SJCRH30 (cell line): ENCODE measurements at places on chromosomes 4 and X.

GRCh38 chr4:8267077-8267476, 2.5 kb upstream of the HTRA3 start:
- DNase-seq, result peak; percentile 86

DNA sequence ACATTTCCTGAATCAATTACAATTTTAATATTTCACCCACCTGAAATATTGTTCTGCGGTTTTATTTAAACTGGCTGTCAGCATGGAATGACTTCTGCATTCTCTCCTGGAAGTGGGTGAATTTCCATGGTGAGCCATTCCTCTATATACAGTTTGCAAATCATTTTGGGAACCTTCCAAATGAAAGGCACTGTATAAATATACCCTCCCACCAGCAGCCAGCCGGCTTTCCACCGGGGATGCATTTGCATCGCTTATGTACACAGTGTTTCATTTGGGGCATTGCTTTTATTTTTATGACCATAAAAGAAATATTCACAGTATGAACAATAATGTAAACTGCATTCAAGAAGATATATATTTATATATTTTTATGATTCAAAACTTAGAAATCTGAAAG, 4.7 kb upstream of the IL1RAPL1 start:
- DNase-seq, result no peak

- peak; percentile 90 for DNase-seq
Observed at GRCh38 chrX:26670521-26670920, 454.6 kb downstream of the MAGEB5 start.

DNA sequence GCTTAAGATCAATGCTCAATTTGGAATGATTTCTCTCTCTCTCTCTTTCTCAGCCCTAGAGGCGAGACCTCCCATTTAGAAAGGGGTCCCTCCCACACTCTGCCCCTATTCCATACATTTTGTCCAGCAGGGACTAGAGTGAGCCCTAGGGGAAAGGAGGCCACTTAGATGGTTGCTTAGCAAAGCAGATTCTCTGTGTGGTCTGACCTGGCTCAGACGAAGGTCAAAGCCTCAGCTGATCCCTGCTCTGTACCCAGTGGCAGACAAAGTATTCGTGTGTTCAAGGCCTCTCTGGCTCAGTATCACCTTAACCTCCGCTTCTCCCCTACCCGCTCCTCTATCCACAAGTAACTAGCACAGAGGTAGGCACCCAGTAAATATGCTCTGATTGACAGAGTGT, 78.4 kb downstream of the HPRT1 start:
- DNase-seq, result peak; percentile 18

DNA sequence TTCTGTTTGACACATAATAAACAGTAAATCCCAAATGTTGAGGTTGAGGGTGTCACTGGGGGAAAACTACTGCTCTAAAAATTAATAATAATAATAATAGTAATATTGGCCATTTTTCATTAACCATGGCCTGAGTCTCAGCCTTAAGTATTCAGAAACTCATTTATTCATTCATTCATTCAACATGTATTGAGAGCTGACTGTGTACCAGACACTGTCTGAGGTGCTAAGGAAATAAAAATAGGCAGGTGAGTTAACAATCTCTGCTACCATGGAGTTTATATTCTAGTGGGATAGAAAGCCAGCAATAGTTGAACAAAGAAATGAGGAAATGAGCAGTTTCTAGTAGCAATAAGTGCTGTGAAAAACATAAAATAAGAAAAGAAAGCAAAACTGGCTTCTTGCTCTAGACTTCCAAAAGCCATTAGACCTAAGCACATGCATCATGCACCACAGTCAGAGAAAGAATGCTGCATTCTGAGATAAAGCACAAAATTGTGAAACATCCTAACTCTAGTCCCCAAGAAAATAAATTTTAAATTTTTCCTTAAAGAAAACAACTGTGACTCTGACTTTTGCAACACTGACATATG, 278.7 kb downstream of the RCHY1 start:
- no peak for DNase-seq

DNA sequence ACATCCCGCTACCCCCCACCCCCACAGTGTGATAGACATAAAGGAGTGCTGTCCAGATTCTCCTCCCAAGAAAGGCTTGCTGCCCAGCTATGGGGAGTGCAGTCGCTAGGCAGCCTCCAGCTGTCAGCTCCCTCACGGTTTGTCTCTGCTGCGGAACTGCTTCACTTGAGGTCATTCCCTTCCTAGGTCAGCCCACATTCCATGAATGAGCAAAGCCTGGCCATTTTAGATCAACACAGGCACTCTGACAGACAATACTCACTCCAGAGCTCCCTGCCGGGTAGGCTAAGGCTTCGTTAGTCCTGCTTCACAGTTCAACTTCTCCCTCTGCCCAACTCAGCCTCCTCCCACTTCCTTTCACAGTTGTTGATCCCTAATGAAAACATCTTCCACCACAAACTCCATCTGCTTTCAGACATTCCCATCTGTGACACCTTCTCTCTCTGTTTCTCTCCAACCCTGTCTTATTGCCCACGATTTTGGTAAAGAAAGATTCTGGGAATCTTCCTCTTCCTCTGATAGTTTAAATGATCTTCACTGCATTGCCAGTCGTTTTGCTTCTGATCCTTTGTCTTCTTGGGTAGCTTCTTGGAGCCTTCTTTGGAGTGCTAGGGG, 318.9 kb upstream of the F9 start:
- DNase-seq, result no peak

GRCh38 chr4:67721315-67721769, 20.4 kb upstream of the UBA6 start:
- DNase-seq, result no peak

- DNase-seq, result no peak
Observed at GRCh38 chrX:54964766-54965497, 29.1 kb downstream of the PFKFB1 start.

GRCh38 chr4:121822796-121823504, 733 bp downstream of the CCNA2 start:
- peak; percentile 81 for DNase-seq

DNA sequence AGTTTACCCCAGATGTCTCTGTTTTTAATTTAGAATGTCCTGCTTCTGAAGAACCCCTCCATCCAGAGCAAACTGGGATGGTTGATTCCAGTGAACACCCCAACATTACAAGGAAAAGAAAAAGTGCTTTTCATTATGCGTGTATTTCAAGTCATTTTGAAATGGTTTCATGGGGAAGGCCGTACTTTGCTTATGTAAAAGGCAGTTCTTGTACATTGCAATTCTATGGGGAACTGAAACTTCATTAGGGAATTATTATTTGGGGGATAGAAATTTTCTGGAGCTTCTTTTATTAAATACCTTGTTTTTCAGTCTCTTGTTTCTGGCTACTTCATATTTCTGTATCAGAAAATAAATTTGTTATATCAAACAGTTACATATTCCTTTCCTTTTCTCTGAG, 96.9 kb upstream of the ZNF518B start:
- DNase-seq, result no peak

DNA sequence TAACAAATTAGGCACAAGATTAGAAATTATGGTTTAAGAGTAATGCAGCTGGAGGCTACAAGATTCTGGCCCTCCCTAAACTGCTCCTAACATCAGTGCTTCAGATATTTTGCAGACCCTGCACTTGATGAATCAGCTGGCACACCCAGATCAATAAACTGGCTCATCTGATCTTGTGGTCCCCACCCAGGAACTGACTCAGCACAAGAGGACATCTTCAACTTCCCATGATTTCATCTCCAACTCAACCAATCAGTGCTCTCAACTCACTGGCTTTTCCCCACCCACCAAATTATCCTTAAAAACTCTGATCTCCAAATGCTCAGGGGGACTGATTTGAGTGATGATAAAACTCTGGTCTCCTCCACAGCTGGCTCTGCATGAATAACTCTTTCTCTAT, 21.7 kb upstream of the TMEM33 start:
- DNase-seq, result no peak

DNA sequence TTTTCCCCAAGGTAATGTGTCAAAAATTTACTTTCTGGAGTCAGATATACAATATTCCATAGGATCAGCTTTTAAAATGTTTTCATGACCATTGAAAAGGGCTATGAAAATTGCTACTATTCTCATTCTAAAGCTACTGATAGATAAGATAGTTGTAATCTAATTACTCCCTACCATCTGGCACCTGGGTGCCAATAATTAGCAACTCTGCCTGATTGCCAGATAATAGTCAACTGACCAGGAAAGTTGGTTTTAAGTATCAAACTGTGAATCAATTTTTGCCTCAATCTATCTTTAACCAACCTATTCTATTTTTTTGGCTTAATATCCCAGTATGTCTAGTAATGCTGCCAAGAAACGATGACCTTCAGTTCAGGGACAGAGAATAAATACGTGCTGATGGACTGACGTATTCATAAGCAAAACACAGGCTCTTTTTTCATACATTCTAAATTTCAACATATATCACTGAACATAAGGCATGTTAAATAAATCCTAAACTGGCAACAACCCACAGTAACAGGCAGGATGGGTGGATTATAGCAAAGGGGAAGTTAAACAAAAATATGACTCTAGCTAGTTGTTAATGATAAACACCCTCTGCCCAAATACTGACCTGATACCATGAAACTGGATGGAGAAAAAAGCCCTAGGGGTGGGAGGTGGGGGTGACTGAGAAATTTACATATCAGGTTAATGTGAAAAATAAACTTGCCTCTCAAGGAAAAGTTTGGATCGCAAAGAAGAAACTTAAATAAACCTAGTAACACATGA, 18.2 kb downstream of the SH3RF1 start:
- DNase-seq, result no peak

GRCh38 chr4:168699224-168699878, 202.5 kb downstream of the PALLD start:
- DNase-seq, result no peak

GRCh38 chr4:56424697-56425514, 10.5 kb downstream of the PPAT start:
- no peak for DNase-seq

- no peak for DNase-seq
Observed at GRCh38 chr4:17912011-17912410, 101.2 kb downstream of the NCAPG start.

DNA sequence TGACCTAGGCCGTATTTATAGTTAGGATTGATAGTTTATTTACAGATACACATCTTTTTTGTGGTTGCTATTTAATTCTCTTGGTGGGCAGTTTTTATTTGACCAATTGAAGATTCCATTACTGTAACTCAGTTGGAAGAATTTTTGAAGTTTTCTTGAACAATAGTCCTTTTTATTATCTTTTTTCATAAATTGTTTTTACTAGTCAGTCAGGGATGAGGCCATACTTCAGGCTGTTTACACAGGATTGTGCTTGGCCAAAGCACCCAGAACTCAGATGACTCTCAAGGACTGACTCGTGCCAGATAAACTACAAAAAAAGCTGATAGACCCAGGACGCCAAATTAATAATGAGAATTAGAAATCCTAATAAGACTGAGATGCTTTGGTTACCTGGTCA, 7.0 kb downstream of the HERC3 start:
- DNase-seq, result peak; percentile 31

- DNase-seq, result peak; percentile 23
Observed at GRCh38 chrX:119636419-119636818, 30.2 kb upstream of the NKRF start.

GRCh38 chrX:48896611-48897011, 957 bp downstream of the TIMM17B start:
- peak; percentile 15 for DNase-seq

- DNase-seq, result no peak
Observed at GRCh38 chr4:113822555-113823290, 61.2 kb upstream of the CAMK2D start.

DNA sequence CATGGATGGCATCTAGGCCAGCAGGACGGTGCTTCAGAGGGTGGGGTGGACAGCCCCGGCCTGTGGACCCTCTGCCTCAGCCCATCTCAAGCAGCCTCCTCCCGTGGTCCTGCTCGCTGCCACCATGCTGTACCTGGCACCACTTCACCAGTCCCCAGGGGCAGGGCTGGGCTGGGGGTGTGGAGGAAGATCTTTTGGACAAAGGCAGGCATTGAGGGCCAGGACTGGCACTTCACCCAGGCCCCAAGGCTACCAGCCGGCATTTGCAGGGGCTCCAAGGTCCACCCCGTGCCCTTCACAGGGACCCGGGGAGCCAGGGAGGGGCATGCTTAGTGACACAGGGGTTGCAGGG, 713 bp downstream of the PLXNB3 start:
- no peak for DNase-seq

- no peak for DNase-seq
Observed at GRCh38 chrX:116499780-116500179, 37.0 kb upstream of the CT83 start.

DNA sequence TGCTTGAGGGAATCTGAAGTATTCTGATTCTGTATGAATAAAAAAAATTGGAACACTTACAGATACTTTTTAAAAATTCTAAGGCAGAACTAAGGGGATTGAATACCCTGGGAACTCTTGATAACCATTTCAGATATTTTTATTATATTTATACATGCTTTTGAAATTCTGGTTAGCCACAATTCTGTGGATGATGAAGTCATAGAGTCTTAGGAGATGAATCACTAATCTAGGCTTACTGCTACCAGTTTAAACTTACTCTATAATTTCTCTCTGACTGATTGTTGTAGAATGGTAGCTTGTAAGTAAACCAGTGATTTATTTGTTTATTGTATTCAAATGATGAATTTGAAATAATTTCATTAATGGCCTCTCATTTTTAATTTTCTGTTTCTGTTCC, 11.4 kb upstream of the SLAIN2 start:
- no peak for DNase-seq
